Activated CD4-positive, alpha-beta memory T cell treated with anti-CD3 and anti-CD28 coated beads for 36 hours (primary cell): ENCODE measurements at places on chromosomes 1 and 21. TPM values are rescaled to one million over a fixed set of nuclear protein-coding genes. Genes with fewer than 3 reads are reported as not detected.

C1orf185 gene
- total RNA-seq = not detected

STIL gene
- 33.6 TPM for total RNA-seq

MYCL gene
- 0.07 TPM for total RNA-seq

TNFSF4 gene
- total RNA-seq = 0.26 TPM

CYP4Z1 gene
- total RNA-seq = not detected

CDK18 gene
- total RNA-seq = 2.5 TPM

ZNF684 gene
- 4.8 TPM for total RNA-seq

SLC16A4 gene
- 0.19 TPM for total RNA-seq

DCST1 gene
- 0.14 TPM for total RNA-seq

LRIG2 gene
- total RNA-seq = 7.1 TPM

CFHR3 gene
- total RNA-seq = not detected

OLFM3 gene
- total RNA-seq = not detected

DNA sequence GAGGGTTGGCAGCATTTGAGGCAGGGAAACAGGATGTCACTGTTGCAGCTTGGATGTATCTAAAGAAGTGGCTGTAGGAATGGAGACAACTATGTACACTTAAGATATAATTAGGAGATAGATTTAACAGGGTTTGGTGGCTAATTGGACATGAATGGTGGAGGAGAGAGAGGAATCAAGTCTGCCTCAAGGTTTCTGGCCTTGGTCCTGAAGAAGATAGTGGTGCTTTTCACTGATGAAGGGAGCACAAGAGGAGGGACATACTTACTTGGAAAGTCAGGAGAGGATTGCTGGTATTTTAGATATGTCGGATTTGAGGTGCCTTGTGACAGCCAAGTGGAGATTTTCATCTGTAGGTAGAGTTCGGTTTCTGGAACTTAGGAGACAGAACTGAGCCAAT, 123.9 kb downstream of the ST6GALNAC3 start:
- no peaks in the 10 kb centered on the region for H3K4me1 ChIP-seq
- peaks cover 1% of the 10 kb centered on the region for H3K27me3 ChIP-seq

- peaks cover 3% of the 10 kb centered on the region for H3K27me3 ChIP-seq
- no peaks in the 10 kb centered on the region for H3K4me1 ChIP-seq
- DNase-seq = no peak
- H3K27ac ChIP-seq = no peak overlapping the region
- no peak overlapping the region for H3K4me3 ChIP-seq
- H3K36me3 ChIP-seq = no peaks in the 10 kb centered on the region
Measured at GRCh38 chr1:240149484-240150094, 57.9 kb downstream of the FMN2 start.

- no peaks in the 10 kb centered on the region for H3K4me1 ChIP-seq
- H3K4me3 ChIP-seq = no peak overlapping the region
- no peaks in the 10 kb centered on the region for H3K27me3 ChIP-seq
- H3K36me3 ChIP-seq = no peaks in the 10 kb centered on the region
- no peak for DNase-seq
Measured at GRCh38 chr1:183126000-183126366, 60.1 kb upstream of the LAMC2 start.

DNA sequence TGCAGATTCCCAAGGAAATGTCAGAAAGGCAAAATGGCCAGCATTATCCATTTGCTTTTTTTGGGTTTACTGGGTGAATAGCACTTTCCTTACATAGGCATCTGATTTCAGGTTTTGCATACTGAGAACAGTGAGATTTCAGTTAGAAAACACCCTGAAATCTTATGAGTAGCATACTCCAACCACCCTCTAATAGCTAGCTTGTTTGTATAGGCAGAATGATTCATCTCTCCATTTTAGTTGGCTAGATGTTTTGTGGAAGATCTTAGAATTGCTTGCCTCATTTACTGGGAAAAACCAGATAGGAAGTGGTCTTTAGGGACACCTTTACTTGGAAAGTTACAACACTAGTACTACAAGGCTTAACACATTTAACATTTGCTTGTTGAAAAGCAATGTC, 10.4 kb downstream of the KYAT3 start:
- H3K27ac ChIP-seq = peak overlapping the region; percentile 88
- H3K4me1 ChIP-seq = peaks cover 80% of the 10 kb centered on the region
- DNase-seq = no peak
- peaks cover 59% of the 10 kb centered on the region for H3K36me3 ChIP-seq
- no peak overlapping the region for H3K4me3 ChIP-seq
- H3K27me3 ChIP-seq = no peaks in the 10 kb centered on the region

GRCh38 chr1:159932296-159933285, 7.3 kb upstream of the TAGLN2 start:
- no peak overlapping the region for H3K27ac ChIP-seq
- no peaks in the 10 kb centered on the region for H3K27me3 ChIP-seq
- no peak overlapping the region for H3K4me3 ChIP-seq
- DNase-seq = no peak

GRCh38 chr1:210617293-210617692, 288.6 kb downstream of the HHAT start:
- H3K36me3 ChIP-seq = peaks cover 2% of the 10 kb centered on the region
- no peak overlapping the region for H3K27ac ChIP-seq
- no peak for DNase-seq
- H3K4me1 ChIP-seq = no peaks in the 10 kb centered on the region

- DNase-seq = no peak
- H3K27me3 ChIP-seq = peaks cover 5% of the 10 kb centered on the region
- no peak overlapping the region for H3K4me3 ChIP-seq
- no peaks in the 10 kb centered on the region for H3K4me1 ChIP-seq
- H3K36me3 ChIP-seq = no peaks in the 10 kb centered on the region
Measured at GRCh38 chr1:29758781-29759499, 522.6 kb downstream of the PTPRU start.

- H3K4me1 ChIP-seq = no peaks in the 10 kb centered on the region
- no peaks in the 10 kb centered on the region for H3K36me3 ChIP-seq
- no peak overlapping the region for H3K27ac ChIP-seq
- H3K4me3 ChIP-seq = no peak overlapping the region
Measured at GRCh38 chr1:177021687-177022086, 142.8 kb downstream of the ASTN1 start.

DNA sequence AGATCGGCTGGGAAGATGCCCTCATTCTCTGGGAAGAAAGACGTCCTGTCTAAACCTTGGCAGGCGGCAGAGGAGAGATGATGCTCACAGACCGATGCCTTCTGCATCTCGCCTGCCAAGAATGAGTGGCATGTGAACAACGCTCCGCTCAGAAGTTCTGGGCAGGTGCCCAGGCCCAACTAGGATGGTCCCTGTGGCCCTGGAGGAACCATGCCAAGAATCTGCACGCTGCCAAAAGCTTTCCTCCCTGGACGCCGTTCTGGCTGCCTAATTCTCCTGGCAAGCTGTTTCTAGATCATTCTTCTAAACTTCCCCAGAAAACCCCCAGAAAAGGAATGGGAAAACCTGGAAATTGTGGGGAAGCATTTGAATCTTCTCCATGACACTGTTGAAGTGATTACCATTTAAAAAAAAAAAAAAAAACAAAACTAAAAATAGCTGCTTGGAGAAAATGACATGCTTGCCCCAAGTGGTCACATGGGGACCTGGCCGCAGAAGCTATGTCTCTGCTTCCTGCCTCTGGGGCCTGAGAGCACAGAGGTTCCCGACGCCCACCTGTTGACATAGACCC, 440.9 kb downstream of the PRDM2 start:
- H3K4me3 ChIP-seq = no peak overlapping the region
- no peaks in the 10 kb centered on the region for H3K4me1 ChIP-seq
- DNase-seq = no peak

- no peaks in the 10 kb centered on the region for H3K36me3 ChIP-seq
- H3K4me1 ChIP-seq = peaks cover 6% of the 10 kb centered on the region
- DNase-seq = no peak
- no peak overlapping the region for H3K27ac ChIP-seq
- H3K27me3 ChIP-seq = no peaks in the 10 kb centered on the region
- no peak overlapping the region for H3K4me3 ChIP-seq
Measured at GRCh38 chr1:165824269-165824643, 3.2 kb upstream of the UCK2 start.

- no peak overlapping the region for H3K4me3 ChIP-seq
- peaks cover 16% of the 10 kb centered on the region for H3K4me1 ChIP-seq
- H3K27ac ChIP-seq = peak overlapping the region; percentile 52
- H3K36me3 ChIP-seq = peaks cover 77% of the 10 kb centered on the region
Measured at GRCh38 chr1:43664369-43664768, 14.4 kb downstream of the KDM4A start.

- no peak overlapping the region for H3K4me3 ChIP-seq
- H3K27me3 ChIP-seq = peaks cover 7% of the 10 kb centered on the region
- H3K27ac ChIP-seq = no peak overlapping the region
- DNase-seq = no peak
- H3K36me3 ChIP-seq = no peaks in the 10 kb centered on the region
- no peaks in the 10 kb centered on the region for H3K4me1 ChIP-seq
Measured at GRCh38 chr1:204930155-204930523, 59.5 kb downstream of the NFASC start.

DNA sequence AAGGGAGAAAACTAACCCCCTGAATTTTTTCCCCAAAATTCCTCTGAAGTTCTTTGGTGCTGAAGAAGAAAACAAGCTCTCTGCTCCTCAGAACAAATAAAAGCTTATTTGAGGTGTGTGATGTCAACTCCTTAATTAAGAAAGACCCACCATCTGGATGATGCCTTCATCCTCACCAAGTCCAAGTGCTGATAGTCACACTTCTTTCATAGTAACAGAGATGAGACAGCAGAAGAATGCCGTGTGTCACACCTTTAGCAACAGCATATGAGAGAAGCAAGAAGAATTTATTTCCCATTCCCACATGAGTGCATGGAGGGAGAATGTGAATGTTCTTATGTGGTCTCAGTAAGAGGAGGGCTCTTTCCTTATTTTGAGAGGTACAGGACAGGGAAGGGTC, 91.2 kb downstream of the TGFB2 start:
- no peak for DNase-seq
- H3K27me3 ChIP-seq = peaks cover 6% of the 10 kb centered on the region
- no peak overlapping the region for H3K27ac ChIP-seq
- no peak overlapping the region for H3K4me3 ChIP-seq
- no peaks in the 10 kb centered on the region for H3K4me1 ChIP-seq

GRCh38 chr1:89786628-89787214, 34.1 kb upstream of the LRRC8D start:
- H3K4me3 ChIP-seq = no peak overlapping the region
- no peak overlapping the region for H3K27ac ChIP-seq
- no peaks in the 10 kb centered on the region for H3K27me3 ChIP-seq
- no peak for DNase-seq
- peaks cover 9% of the 10 kb centered on the region for H3K4me1 ChIP-seq

DNA sequence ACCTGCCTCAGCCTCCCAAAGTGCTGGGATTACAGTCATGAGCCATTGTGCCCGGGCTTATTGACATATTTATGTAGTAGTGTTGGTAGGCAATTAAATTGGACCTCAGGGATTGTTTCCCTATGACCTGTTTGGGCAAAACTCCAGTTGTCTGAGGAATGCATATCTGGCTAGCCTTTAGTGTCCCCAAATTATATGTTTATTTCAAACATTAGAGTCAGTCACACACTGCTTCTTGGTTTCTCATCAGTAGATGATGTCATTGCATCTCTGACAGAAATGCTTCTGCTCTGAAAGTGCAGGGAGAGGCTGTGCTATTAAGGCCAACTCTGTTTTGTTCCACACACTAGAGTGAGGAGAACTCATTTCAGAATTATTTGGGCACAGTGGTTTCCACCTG, 12.5 kb downstream of the PIP5K1A start:
- DNase-seq = no peak
- peak overlapping the region; percentile 8 for H3K27ac ChIP-seq
- H3K4me3 ChIP-seq = no peak overlapping the region
- peaks cover 26% of the 10 kb centered on the region for H3K36me3 ChIP-seq
- H3K27me3 ChIP-seq = no peaks in the 10 kb centered on the region

DNA sequence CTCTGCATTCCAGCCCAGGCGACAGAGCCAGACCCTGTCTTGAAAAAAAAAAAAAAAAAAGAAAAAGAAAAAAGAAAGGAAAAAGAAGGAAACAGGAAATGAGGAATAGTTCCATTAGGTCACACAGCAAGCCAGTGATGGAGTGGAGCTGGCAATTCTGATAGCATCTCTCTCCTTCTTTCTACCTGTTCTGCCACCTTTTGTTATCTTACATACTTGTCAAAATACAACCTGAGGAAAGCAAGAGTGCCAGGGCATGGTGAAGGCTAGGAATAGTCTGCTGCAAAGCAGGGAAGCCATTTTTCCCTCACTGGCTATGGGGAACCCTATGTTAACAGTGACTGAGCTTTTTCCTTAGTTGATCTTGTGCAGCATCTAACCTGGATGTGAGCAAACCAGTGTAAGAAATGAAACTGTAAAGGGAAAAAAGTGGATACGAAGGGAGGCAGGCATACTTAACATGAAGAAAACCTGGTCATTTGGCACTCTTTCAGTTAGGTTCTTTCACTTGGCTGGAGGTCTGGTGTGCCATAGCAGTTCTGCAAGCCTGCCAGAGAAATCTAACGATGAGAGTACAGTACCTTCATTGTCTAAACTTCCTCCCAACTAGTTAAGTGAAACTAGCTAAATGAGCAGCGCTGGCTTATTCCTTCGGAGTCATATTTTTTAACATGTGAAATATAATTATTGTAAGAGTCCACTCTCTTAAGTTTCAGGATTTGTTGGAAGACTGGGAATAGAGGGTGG, 17.9 kb upstream of the THEM5 start:
- peaks cover 20% of the 10 kb centered on the region for H3K4me1 ChIP-seq
- H3K36me3 ChIP-seq = peaks cover 17% of the 10 kb centered on the region
- no peak for DNase-seq
- no peak overlapping the region for H3K27ac ChIP-seq

DNA sequence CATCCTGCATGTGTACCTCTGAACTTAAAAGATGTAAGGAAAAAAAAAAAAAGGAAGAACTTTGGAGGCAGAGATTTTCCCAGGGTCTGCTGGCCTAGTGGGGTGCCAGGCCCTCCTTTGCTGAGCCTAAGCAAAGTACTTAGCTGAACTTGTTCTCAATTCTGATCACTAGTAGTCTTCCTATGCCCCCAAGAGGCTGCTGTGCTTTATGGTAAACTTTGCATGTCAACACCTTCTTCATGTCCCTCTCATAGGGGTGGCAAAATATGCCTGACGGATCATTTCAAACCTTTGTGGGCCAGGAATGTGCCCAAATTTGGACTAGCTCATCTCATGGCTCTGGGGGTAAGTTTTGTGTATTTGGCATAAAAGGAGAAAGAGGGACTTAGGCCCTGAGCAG, 1.4 kb upstream of the USP21 start:
- H3K4me1 ChIP-seq = peaks cover 52% of the 10 kb centered on the region
- H3K4me3 ChIP-seq = no peak overlapping the region
- no peak for DNase-seq
- peaks cover 31% of the 10 kb centered on the region for H3K36me3 ChIP-seq
- H3K27me3 ChIP-seq = no peaks in the 10 kb centered on the region
- H3K27ac ChIP-seq = peak overlapping the region; percentile 47

DNA sequence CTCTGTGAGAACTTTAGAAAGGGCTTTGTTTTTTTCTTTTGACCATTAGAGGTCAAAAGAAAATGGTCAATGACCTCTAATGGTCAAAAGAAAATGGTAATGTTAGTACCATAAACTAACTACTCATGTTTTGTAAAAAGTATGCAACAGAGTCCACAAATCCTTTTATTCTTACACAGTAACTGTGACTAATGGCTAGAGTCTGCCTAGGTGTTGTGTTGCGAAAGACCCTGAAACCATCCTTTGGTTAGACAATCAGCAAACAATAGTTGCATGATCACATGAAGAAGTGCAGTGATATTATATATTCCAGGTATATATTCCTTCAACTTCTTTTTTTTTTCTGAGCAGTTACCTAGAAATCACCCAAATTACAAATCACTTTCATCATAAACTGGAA, 40.9 kb downstream of the NEGR1 start:
- H3K27me3 ChIP-seq = no peaks in the 10 kb centered on the region
- no peaks in the 10 kb centered on the region for H3K36me3 ChIP-seq
- H3K4me1 ChIP-seq = no peaks in the 10 kb centered on the region
- DNase-seq = no peak

- H3K36me3 ChIP-seq = no peaks in the 10 kb centered on the region
- no peaks in the 10 kb centered on the region for H3K27me3 ChIP-seq
Measured at GRCh38 chr1:145985502-145986439, 10.6 kb downstream of the TXNIP start.
